ENCODE measurements at places on chromosomes 12 and 14. TPM values are rescaled to one million over a fixed set of nuclear protein-coding genes. Genes with fewer than 3 reads are reported as not detected.

Gene TIGAR
- total RNA-seq: 19.5 TPM

Gene PAN2
- total RNA-seq: 18.5 TPM

Gene PRKD1
- 15.9 TPM for total RNA-seq

Gene TCL1A
- total RNA-seq: not detected

Gene RHOJ
- 4.1 TPM for total RNA-seq

Gene FGF6
- not detected for total RNA-seq

Gene CCDC91
- total RNA-seq: 47.6 TPM

Gene ADAM20
- 1.2 TPM for total RNA-seq

Gene MGAT4C
- total RNA-seq: under 0.01 TPM

Gene KRT83
- total RNA-seq: not detected

Gene MTRFR
- total RNA-seq: 10.8 TPM
